CD4-positive, alpha-beta T cell treated with Interleukin-6 for 4 hours (primary cell): ENCODE measurements at places on chromosomes 12 and 14.
A peak's percentile ranks its signal among the peaks of the same experiment; 100 is the strongest.

DNA sequence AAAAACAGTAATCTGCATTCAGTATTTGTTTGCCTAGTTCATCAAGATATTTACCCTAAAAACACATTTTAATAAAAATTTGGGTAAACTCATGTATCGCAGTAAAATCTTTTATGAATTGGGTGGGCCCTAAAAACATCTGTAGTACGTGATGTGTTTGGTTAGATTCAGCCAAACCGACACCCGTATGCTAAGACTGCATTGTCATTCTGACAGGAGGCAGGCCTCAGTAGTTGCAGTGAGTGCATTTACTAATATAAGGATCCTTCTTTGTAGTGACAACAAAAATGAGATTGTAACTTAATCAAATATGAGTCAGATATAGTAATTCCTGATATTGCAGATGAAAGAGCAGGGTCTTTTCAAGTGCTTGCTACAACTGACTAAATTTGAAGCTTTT, 191.8 kb downstream of the SLC16A7 start:
- DNase-seq: no peak

- DNase-seq: no peak
Observed at GRCh38 chr12:79347866-79348265, 342.9 kb downstream of the PAWR start.

DNA sequence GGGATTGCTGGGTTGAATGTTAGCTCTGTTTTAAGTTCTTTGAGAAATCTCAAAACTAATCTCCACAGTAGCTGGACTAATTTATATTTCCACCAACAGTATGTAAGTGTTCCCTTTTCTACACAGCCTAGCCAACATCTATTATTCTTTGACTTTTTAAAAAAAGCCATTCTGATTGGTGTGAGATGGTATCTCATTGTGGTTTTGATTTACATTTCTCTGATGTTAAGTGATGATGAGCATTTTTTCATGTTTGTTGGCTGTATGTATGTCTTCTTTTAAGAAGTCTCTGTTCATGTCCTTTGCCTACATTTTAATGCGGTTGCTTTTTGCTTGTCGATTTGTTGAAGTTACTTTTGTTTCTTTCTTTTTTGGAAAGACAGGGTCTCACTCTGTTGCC, 301.1 kb upstream of the OR4E1 start:
- DNase-seq: no peak

GRCh38 chr12:131282292-131283080, 328.8 kb downstream of the ADGRD1 start:
- DNase-seq: no peak

GRCh38 chr14:95677179-95677835, 8.9 kb upstream of the TCL1B start:
- DNase-seq: no peak

- peak; percentile 88 for DNase-seq
Observed at GRCh38 chr12:13165617-13166041, 30.9 kb upstream of the EMP1 start.

GRCh38 chr12:126627596-126627995, 1562.4 kb downstream of the AACS start:
- no peak for DNase-seq

DNA sequence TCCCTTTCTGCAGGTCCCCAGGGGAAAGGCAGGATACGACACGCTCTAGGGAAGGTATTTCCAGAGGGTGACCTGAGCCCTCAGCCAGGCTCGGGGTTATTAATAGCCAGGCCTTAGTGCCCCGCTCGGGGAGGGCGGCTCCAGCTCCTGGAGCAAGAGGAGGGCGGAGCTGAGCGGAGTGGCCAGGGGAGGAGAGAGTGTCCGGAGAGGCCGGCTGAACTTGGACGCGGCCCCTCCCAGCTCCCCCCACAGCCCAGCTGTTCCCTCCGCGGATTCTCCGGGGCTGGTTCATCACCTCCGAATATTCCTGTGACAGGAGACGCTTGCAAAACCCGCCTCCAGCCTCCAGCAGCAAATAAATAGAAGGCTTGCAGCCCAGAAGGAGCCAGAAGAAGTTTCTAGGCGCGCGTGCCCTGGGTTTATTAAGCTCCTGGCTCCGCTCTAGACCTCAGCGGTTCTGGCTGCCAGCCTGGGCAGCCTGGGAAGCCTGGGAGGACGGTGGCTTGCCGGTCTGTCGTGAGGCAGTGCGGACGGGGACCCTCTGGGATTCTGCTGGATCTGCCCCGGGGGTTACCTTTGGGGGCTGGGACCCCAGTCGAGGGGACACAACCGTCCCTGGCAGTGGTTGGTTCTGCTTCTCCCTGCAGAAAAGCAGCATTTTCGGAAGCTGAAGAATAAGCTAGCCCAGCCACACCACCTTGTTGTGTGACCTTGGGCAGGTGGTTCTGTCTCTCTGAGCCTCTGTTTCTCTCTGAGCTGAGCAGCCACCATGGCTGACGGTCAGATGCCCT, at the start of gene HSPB8:
TSS of gene HSPB8 (plus strand) at position 388 of the 791 bp plus-strand sequence. CDS start at position 770, 382 bp downstream.
- no peak for DNase-seq

- DNase-seq: no peak
Observed at GRCh38 chr12:45425426-45425825, 209.5 kb downstream of the ANO6 start.

- no peak for DNase-seq
Observed at GRCh38 chr12:131711551-131712205, 788 bp downstream of the SFSWAP start.

DNA sequence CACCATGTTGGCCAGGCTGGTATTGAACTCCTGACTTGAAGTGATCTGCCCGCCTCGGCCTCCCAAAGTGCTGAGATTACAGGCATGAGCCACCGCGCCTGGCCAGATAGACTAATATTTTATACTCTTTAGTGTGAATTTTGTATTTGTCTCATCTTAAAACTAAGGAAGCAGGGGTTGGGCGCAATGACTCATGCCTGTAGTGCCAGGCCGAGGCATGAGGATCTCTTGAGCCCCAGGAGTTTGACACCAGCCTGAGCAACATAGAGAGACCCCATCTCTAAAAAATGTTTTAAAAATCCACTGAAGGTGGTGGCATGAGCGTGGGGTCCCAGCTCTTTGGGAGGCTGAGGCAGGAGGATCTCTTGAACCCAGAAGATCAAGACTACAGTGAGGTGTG, 9.0 kb downstream of the DYNC1H1 start:
- no peak for DNase-seq

DNA sequence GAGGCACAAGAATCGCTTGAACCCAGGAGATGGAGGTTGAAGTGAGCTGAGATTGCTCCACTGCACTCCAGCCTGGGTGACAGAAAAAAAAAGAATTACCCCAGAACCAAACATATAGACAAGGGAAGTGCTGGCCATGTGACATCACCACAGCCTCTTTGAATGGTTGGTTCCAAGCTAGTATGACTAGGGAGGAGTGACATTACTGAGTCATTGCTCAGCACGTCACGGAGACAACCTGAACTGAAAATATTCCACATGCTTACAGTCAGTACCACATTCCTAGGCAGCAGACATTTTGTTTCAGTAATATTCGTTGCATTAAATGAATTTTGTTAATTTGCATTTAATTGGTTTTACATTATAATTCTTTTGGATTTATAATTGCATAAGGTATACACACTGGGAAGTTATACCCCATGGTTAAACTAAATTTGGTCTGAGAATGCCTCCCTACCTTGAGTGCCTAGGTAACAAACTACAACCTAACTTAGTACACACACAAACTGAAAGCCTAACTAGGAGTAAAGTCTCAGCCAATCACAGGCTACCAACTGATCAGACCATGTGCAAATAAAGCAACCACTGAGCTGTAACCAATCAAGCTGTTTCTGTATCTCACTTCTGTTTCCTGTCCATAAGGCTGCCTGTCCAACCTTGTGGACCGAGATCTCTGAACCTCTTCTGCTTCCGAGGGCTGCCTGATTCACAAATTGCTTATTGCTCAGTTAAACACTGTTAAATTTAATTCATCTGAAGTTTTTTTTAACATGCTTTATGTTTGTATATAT, 164.4 kb downstream of the CAND1 start:
- DNase-seq: no peak

DNA sequence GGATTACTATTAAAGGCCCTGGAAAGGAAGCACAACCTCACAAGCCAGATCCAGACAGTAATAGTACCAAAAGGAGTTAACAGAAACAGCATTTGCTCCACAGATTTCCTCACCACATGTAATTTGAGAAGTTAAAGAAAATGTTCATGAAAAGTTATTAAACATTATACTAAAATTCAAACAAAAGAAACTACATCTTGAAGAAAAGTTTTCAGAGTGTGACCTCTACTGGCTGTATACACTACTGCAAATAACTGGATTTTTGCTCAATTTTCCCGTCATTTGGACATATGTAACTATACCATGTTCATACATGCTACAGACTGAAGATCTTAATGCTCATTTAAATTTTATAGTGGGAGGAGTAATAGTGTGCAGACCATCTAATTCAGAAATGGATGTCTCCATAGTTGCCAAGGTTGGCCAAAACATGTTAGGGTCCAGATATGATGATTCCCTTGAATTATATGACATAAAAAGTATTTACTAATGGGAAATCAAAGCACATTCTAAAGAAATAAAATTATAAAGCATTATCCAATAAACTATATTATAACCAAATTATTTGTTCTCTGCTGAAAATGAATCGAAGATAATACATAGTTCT, 5.6 kb downstream of the KRR1 start:
- DNase-seq: no peak

- DNase-seq: no peak
Observed at GRCh38 chr12:90712671-90713070, 242.3 kb downstream of the CCER1 start.

- peak; percentile 2 for DNase-seq
Observed at GRCh38 chr14:32702562-32702961, 236.1 kb upstream of the NPAS3 start.

- DNase-seq: no peak
Observed at GRCh38 chr12:1453810-1454209, 140.6 kb downstream of the FBXL14 start.

- DNase-seq: peak; percentile 13
Observed at GRCh38 chr14:99287269-99287942, 15.4 kb upstream of the BCL11B start.

- DNase-seq: no peak
Observed at GRCh38 chr12:100871195-100871734, 76.7 kb downstream of the ANO4 start.

DNA sequence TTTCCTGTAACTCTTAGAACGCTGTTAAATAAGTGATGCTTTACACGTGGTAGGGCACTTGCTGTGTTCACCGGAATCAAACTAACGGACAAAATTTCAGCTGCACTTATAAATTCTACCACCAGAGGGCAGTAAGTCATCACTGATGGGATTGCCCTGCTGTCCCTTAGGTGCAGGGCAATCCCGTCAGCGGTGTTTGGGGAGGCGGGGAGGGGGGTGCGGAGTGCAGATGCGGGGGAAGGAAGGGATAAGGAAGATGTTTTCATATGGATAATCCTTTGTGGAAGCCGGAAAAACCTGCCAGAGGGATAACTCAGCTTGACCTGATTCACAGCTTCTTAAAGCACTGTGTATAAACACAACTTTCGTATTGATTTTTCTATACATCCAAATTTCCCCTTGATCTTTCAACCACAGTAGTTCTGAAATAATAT, 21.7 kb upstream of the SLC10A1 start:
- DNase-seq: peak; percentile 49

DNA sequence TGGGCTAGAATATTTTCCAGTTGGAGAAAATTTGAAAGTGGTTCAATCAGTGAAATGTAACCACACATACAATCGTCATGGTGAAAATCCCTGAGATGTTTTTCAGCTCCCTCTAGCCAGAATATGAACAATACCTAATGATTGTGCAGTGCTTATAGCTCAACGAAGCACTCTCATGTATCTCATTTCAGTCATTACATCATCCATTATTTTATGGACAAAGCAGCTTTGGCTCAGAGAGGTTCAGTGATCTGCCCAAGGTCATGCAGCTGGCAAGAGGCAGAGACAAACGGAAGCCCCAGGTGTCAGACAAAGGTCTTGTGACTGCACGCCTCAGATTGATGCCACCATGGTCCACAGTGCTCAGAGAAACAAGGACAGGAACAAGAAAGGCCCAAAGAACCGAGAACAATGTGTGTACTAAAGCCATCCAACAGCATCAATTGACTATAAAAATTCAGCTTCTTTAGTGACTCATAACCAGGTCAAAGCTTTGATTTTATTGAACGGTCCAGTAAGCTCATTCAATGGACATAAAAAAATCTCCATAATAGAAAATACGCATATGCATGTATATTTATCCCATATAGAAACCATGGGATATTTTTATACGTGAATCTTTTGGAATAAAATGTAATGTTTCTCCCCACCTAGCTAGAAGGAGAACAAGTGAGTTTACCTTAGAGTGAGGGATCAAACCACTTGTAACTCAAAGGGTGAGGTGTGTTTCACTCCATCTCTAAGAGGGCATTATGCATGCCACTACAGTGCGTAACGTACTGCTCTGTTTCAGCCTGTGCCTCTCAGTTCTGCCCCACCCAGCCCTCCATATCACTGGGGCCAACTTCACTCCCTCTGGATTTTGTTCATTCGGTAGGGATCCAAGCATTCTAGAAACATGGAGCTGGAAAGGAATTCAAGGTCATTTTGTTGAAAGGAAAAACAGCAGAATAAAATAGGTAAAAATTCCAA, 141.8 kb downstream of the GRIN2B start:
- DNase-seq: no peak

DNA sequence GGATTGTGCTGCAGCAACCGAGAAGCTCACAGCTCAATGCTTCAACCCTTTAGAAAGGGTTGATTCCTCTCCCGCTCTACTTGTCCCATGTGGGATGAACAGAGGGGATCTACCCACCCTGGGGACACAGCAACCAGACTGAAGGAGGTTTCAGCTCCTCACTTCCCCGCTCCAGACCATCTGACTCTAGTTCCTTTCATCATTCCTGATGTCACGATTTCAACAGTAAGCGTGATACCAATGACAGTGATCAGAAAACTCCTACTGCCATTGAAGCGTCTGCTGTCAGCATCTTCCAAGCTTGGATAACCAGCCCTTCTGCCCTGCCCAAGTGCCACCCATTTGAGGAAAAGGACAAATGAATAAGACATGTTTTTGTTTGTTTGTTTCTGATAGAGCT, 14.3 kb downstream of the SERPINA1 start:
- DNase-seq: no peak

DNA sequence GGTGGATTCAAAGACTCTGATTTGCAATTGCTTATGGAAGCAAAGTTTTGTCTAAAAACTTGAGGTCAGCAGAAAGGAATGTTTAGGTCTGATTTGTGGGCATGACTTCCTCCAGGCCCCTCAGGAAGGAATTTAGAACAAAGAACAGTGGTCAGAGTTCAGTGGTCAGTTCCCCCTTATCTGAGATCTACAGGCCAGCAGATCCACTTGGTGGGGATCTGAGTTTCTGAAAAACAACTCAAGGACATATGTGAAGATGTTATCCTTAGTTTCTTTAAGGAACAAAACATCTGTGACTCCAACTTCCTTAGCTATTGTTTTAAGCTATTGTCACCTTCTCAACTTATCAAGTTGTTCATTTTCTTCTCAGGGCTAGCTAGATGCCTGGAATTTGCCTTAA, 28.0 kb upstream of the NAA30 start:
- DNase-seq: no peak

DNA sequence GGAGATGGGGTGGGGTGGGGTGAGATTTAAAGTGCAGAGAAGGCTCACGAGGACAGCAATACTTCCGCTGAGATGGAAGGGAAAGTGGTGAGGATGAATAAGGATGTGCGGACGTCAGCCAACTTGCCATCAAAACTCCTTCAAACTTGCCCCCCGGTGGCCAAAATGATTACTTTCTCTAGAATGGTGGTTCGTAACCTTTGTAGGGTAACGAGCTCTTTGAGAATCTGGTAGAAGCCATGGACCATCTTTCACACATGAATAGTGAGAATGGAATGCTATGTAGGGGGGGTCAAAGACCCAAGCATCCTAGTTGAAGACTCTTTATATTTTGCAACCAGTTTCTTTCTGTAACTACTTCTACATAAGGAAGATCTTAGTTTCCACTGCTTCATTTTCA, 245.9 kb upstream of the DDHD1 start:
- no peak for DNase-seq
